ENCODE measurements at places on chromosomes 2 and 18.

DNA sequence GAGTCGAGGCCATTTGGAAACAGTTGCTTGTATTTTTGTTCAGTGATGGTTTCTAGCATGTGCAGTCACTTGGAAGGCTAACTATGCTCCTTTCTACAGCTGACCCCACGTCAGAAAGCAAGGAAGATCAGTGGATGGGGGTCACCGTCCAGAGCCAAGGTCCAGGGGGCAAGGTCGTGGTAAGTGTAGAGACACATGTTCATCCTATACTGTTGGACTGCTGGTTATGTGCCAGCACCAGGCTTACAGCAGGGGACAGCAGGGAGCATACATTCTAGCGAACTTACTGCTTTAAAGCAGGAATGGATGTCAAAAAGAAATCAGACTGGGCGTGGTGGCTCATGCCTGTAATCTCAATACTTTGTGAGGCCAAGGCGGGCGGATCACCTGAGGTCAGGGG, 40.0 kb downstream of the ITGA6 start:
- no peak for DNase-seq

DNA sequence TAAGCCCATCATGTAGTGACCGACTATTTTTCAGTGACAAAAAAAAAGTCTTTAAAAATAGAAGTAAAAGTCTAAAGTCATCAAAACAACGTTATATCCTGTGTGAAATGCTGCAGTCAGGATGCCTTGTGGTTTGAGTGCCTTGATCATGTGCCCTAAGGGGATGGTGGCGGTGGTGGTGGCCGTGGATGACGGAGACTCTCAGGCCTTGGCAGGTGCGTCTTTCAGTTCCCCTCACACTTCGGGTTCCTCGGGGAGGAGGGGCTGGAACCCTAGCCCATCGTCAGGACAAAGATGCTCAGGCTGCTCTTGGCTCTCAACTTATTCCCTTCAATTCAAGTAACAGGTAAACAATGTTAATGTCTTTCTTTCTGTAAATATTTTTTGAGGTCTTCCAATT, at the start of gene CD28:
Gene CD28, plus strand, starts transcription at position 237 of the 400 bp plus-strand sequence. Its CDS starts 58 bp downstream, at position 295.
- DNase-seq = peak; percentile 77

- no peak for DNase-seq
Observed at GRCh38 chr2:27202854-27203253, 9.0 kb upstream of the ATRAID start.

DNA sequence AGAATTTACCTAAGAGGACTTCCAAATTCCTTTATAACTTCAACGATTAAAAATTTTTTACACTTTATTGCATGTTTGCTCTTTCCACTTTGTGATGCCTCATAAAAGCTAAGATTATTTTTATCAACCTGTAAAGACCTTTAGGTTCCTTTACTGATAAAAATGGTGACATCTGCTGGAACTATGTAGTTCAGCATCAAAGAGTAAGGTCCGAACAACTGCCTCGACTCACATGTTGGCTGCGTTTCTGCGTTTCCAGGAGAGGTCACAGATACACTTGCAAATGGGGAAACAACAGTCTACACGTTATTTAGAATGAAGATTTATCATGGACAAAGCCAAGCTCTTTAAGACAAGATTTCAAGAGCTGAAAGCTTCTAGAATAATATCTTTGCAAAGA, 18.8 kb upstream of the TMX3 start:
- no peak for DNase-seq

- DNase-seq = no peak
Observed at GRCh38 chr18:50114448-50114847, 80.5 kb downstream of the MYO5B start.

Measured in stimulated activated CD4-positive, alpha-beta T cell treated with anti-CD3 and anti-CD28 coated beads, Interleukin-12 subunit alpha, Interleukin-12 subunit beta, amount 100 ng/mL, for 24 hours (primary cell).